ENCODE measurements at places on chromosomes 2 and 18. TPM values are rescaled to one million over a fixed set of nuclear protein-coding genes. Genes with fewer than 3 reads are reported as not detected.

- DNase-seq: no peak
Measured at GRCh38 chr2:184203661-184204060, 394.7 kb upstream of the ZNF804A start.

- peak; percentile 61 for DNase-seq
Measured at GRCh38 chr2:30266051-30266621, 34.8 kb downstream of the LBH start.

DNA sequence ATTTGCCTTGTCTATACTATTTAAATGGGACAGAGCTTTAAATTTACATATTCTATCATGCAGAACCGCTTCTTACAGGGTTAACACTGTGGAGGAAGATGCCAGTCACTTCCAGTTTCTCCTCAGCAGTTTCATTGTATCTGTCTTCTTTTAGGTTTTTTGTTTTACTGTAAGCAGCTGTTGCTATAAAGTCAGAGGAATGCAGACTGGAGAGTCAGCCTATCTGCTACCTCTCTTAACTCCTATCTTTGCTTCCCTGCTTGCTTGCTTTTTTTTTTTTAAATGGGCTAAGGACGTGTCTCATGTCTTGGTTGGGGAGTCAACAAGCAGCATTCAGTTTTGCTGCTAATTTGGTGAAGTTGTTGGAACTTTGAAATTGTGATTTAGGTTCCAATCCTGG lies 8.9 kb downstream of the EPC2 start:
- peak; percentile 50 for DNase-seq

DNA sequence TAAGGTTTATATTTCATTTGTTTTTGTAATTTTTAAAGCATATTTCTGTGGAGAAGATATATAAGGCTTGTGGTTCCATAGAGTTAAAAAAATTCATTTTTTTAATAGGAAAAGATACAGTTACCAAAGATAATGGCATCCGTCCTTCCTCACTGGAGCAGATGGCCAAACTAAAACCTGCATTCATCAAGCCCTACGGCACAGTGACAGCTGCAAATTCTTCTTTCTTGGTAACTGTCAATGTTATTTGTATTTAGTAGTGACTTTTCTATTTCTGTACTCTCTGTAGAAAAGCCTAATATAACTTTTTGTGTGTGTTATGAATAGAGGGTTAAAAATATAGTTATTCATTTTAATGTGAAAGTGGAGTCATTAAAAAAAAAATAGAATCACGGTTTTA lies 35.1 kb downstream of the HADHB start:
- DNase-seq: no peak

GRCh38 chr18:6004683-6005082 lies 109.4 kb upstream of the TMEM200C start:
- no peak for DNase-seq

GRCh38 chr18:1708006-1708405 lies 803.3 kb downstream of the ADCYAP1 start:
- DNase-seq: no peak

GRCh38 chr2:28292491-28292890 lies 100.2 kb upstream of the FOSL2 start:
- DNase-seq: no peak

DNA sequence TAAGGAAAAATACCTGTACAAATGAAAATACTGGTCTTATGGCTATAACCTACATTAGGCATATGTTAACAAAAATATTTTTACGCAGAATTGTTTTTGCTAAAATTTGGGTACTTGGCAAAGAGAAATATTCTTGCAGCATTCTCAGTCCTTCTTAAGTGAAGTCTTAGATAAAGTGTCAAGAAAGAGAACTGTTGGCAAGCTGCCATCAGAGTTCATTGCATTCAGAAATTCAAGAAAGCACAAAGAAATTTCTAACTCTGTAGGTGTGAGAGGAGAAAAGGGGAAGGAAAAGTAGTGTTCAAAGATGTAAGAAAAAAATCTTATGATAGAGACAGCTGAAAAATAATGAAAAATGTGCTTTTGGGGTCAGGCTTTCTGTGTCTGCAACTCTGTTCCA lies 86.7 kb downstream of the IRS1 start:
- no peak for DNase-seq

SCYGR4 gene
- not detected for total RNA-seq

FZD7 gene
- total RNA-seq: 2.1 TPM
